ENCODE measurements at places on chromosomes 7 and 10. TPM values are rescaled to one million over a fixed set of nuclear protein-coding genes. Genes with fewer than 3 reads are reported as not detected.

- no peak for DNase-seq
Observed at GRCh38 chr10:83193026-83193425, 946.3 kb upstream of the GHITM start.

The THAP5 gene
- 24.4 TPM for total RNA-seq

DNA sequence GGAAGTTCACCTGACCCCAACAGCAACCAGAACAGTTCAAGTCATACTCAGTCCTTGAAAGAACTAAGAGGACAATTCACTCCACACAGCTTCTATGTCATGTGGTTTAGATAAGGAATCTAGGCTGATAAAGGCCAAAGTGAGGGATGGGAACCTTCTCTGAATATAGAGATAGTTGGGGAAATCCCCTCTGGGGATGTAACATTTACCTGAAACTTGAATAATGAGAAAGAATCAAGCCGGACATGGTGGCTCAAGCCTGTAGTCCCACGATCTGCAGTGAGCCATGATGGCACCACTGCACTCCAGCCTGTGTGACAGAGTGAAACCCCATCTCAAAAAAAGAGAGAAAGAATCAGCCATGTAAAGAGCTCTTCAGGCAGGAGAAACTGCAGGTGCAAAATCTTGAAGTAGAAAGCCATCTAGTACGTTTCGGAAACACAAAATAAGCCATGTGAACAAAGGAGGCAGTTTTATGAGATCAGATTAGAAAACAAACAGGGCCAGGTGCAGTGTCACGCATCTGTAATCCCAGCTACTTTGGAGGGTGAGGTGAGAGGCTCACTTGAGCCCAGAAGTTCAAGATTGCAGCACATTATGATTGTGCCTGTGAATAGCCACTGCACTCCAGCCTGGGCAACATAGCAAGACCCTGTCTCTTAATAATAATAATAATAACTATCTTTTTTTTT, 4.5 kb upstream of the DNMBP start:
- no peak for DNase-seq

- DNase-seq, result no peak
Observed at GRCh38 chr7:106480616-106481031, 180.3 kb downstream of the CCDC71L start.

DNA sequence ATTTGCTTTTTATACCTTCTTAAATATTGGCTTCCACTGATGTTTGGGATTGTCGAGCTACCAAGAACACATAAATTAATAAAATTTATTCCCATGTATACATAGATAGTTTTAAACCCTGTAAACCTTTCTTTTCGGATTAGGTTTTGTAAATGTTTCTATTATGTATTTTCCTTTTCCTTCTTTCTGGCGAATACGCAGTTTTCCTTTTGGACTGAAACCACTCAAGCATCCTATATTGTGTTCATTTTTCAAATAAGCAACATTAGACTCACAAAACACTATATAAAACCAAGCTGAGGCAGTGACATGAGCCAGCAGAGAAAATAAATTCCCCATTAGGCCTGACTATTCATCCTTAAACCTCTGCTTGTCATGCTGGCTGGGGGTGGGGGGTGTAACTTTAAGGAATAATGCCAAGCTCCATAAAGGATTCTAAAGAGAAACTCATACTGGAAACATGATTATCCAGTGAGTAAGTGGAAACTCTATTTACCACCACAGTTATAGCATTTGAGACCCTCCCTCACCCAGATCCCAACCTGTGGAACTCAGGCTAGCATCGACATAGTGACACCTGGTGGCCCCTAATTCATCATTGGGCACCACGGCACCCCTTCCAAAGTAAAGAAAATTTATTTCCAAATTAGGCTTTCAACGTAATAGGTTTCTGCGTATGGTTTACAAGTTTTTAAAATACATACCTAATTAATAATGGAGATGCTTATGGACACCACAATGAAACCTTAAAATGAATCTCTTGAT, 86.5 kb upstream of the CELF2 start:
- no peak for DNase-seq

The TMEM130 gene
- not detected for total RNA-seq

DNA sequence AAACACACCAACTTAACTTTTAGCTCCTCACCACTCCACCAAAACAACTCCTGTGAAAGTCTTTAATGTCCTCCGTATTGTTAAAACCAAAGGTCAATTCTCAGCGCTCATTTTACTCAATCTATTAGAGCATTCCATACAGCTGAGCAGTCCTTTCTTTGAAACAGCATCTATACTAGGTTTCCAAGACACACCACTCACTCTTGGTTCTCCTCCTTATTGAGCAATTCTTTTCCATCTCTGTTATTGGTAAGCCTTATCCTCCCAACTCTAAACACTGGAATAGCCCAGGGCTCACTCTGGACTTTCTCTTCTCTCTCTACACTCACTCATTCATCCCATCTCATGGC, 34.9 kb downstream of the COA1 start:
- no peak for DNase-seq

The SUGCT gene
- 5.0 TPM for total RNA-seq

DNA sequence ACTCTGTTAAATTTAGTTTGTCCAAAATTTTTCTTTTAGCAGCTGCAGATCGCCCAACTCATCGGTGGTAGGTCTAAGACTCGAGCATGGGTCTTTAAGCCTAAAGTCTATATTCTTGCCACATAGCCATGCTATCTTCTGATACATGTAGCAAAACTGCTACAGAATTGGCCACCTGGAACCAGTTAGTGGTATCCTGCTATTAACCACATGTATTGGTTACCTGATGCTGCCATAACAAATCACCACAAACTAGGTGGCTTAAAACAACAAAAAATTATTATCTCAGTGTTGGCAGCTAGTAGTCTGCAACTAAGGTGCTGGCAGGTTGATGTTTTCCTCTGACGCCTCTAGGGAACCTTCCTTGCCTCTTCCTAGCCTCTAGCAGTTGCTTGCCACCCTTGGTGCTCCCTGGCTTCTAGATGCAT, 96.7 kb upstream of the PIK3CG start:
- no peak for DNase-seq

- no peak for DNase-seq
Observed at GRCh38 chr7:103660455-103661371, 214.7 kb upstream of the SLC26A5 start.
